Vagina (tissue), 2 donors: ENCODE measurements at places on chromosomes 3 and 15.

DNA sequence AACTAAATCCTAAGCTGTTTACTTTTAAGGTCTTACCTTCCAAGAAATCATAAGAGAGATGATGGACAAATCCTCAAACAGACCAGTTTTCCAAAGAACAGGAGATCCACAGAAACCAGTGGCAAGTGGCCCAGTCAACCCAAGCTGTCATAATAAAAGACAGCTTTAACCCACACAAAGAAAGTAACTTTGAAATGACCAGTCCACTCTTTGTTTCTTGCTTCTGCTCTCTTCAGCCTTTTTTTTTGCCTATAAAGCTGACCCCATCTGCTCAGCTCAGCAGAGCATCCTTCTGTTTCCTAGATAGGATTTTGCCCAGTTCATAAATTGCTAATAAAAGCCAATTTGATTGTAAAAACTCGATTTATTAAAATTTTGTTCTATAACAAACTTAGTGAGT lies 299.4 kb downstream of the OXSM start:
- no peak for DNase-seq

GRCh38 chr15:74626752-74627692 lies 11.4 kb downstream of the CLK3 start:
- no peak for DNase-seq

DNA sequence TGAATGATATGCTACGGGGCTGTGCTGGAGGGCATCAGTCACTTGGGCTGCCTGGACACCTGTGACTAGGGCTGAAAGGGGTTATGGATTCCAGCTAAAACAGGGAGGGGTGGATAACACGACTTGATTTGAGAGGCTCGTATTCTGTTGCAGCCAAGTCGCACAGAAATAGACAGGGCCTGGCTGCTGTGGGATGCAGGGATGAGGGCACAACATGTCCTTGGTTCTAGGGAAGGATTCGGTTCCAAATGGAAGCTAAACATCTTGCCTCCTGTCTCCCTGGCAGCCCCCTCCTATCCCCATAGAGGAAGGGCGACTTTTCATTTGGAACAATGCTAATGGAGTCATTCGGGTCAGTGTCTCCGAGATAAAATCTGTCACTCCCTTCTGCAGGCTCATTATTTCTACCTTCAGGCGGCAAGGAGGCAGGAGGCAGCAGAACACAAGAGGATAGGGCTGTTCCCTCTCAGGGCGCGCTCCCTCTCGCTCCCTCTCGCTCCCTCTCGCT lies 433.8 kb upstream of the RBMS3 start:
- no peak for DNase-seq

DNA sequence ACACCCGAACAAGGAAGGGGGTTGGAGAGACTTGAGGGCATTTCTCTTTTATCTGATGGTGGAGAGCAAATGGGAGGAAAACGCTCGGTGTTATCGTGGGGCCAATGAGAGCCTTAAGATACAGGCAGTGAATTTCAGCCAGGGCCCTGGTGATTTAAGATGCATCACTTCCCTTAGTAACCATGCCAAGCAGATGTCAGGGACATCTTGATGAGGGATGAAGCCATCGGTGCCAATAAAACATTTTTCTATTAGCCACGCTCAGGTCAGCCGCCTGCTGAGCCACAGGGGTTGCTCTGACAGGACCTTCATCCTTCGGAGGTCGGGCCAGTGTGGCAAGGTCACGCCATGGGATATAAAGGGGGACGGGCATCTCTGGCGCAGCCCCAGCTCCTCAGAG lies 10.6 kb downstream of the IQSEC1 start:
- DNase-seq: no peak

- DNase-seq: no peak
These were observed 36.3 kb downstream of the LRTM1 start for GRCh38 chr3:54891540-54891897.

DNA sequence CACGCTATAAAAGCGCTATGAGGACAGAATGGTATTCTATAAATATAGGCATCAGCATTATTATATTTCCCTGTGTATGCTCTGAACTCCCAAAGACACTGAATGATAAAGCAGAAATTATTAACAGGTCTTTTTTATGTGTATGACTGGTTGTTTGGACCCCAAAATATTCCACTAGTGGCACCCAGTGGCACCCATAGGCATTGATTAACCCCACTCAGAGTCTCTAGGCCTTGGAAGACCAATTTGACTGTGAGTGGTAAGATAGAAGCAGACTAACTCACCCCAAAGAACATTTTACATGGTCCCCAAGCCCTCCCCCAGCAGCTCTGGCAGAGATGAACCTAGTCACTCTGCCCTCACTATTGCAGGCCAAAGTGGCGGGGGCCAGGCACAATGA lies 45.4 kb upstream of the UBE2E1 start:
- no peak for DNase-seq

DNA sequence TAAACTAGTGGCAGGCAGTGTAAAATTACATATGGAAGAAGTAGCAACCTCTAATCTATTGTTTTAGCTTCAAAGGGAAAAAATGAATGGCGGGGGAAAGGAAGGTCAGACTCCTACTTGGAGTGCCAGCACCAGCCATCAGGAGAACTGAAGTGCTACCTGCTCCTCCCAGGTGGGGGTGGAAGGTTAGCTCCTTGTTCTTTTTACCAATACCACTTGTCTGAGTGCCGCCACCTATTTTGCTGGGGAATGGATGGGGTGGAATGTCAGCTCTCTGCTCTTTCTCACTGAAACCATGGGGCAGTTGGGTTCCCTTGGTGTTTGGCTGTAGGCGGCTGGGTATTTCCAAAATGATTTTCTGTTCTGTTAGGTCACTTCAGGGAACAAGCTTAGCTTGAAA lies 428.7 kb upstream of the EPHA3 start:
- DNase-seq: no peak

- no peak for DNase-seq
These were observed 3.6 kb downstream of the TRA2B start for GRCh38 chr3:185934174-185934557.

GRCh38 chr3:100982710-100983109 lies 10.5 kb downstream of the ABI3BP start:
- no peak for DNase-seq

- DNase-seq: no peak
These were observed 34.3 kb downstream of the DNAJB8 start for GRCh38 chr3:128432301-128432970.

GRCh38 chr3:49906073-49906743 lies 2.5 kb upstream of the MST1R start:
- no peak for DNase-seq

DNA sequence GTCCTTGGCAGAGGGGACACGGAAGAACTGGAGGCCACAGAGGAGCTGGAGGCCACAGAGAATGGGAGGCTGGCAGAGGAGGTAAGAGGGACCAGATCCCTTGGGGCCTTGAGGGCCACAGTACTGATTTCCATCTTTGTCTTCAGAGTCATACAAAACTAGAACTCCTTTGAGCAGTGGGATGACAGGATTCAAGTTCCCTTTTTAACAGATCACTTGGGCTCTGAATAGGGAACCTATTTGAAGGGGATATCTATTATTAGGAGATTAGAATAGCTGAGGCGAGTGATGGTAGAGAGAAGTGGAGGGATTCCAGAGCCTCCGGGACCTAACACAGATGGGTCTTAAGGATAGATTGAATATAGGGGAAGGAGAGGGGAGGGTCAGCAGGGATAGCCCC lies 55.7 kb downstream of the OXNAD1 start:
- DNase-seq: no peak

GRCh38 chr3:108071368-108071767 lies 19.5 kb downstream of the CD47 start:
- no peak for DNase-seq

DNA sequence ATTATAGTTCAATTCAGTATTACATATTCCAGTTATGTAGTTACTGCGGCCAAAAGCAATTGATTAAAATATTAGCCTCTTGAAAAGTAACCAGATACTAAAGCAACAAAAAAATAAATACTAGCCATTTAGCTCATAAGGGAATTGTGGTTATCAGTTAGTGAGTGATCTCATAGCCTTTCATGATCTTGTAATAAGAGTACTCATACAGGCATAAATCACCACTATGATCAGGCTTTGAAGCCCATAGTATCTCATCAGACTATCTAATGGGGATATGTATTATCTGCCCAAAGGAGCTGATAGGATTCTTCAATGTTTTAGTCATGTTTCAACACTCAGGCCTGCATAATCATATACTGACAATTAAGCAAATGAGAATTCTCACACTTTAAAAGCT lies 184.1 kb upstream of the CCDC54 start:
- no peak for DNase-seq

- no peak for DNase-seq
These were observed 11.3 kb upstream of the NIPA2 start for GRCh38 chr15:22827125-22827524.

DNA sequence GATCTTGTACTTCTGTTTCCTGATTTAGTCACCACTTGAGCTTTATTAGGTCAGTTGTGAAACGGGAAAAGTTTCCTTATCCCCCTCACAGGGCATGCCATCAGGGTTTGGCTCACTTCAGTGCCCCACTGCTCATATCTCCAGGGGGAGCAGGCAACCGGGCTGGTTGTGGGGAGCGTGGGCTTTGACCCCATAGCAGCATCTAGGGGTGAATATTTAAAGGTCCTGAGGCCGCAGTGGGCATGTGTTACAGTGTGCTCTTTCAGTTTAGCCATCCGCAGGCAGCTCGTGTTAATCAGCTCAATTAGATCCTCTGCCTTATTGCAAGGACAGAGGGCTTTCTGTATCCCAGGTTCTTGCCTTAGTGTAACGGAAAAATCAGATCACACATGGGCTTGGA lies 71.9 kb downstream of the MRPL46 start:
- peak; percentile 65 for DNase-seq

DNA sequence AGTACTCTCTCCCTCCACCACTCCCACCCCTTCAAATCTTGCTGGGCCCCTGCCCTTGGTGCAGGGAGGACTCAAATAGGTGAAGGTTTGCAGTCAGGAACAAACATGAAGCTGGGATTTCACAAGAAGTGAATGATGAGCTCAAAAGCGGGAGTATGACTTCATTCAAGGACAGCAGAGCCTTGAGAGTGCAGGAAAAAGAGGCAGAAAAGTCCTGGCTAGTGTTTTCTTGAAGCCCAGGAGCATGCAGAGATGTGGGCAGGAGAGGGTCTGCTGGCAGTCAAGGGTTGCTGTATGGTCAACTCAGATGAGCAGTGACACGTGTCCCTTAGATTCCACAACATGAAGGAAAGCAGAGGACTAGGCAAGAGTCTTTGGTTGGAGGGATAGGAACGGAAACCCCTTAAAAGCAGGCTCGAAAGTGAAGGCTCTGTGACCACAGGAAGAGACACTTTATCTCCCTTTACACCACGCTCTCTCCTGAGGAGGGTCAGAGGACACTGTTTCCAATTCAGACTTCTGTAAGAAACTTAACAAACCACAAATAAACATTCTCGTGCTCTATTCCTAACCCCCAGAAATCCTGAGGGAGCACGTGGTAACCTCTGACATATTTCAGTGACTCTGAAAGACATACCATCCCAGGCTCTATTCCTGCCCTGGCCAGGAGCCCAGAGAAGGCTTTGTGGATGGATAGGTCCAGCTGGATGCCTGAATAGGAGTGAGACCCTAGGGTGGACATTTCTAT lies 168.0 kb upstream of the NDN start:
- no peak for DNase-seq

- DNase-seq: no peak
These were observed 387.4 kb downstream of the PTPRG start for GRCh38 chr3:61948699-61949305.

DNA sequence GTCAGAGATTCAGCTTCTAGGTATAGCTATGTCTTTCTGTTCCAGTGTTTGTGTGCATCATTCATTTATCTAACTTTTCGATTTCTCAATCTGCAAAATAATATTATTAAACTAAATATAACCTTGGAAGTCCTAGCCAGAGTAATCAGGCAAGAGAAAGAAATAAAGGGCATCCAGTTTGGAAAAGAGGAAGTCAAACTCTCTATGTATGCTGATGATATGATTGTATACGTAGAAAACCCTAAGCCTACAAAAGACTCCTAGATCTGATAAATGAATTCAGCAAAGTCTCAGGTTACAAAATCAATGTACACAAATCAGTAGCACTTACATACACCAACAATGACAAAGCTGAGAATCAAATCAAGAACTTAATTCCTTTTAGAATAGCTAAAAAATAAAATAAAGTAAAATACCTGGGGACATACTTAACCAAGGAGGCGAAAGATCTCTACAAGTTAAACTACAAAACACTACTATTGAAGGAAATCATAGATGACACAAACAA lies 718.2 kb downstream of the NTRK3 start:
- no peak for DNase-seq

GRCh38 chr3:33063651-33064051 lies 33.3 kb downstream of the GLB1 start:
- no peak for DNase-seq

GRCh38 chr3:8629151-8630021 lies 15.2 kb downstream of the SSUH2 start:
- DNase-seq: no peak

- DNase-seq: no peak
These were observed 17.6 kb downstream of the ST8SIA2 start for GRCh38 chr15:92411256-92411655.

DNA sequence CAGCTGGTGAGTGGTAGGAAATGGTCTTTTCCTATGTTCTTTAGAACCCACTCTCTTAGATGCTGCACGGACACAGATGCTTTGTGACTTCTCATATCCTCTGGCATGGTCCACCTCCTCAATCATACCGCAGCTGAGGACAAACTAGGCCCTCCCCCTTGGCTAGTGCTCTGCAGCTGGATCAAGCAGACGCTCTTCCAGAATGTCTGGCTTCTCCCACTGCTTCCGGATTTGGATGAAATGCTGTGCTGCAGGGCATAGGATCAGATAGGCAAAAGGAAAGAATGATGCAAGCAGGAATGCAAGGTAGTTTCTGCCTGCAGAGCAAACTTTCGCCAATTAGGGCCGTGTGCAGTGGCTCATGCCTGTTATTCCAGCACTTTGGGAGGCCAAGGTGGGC lies 75.7 kb upstream of the SLC4A7 start:
- DNase-seq: no peak

GRCh38 chr3:16048435-16049318 lies 125.8 kb upstream of the GALNT15 start:
- no peak for DNase-seq

GRCh38 chr3:153246806-153247205 lies 84.8 kb downstream of the RAP2B start:
- no peak for DNase-seq

GRCh38 chr3:177335728-177336127 lies 138.4 kb upstream of the TBL1XR1 start:
- DNase-seq: no peak

- no peak for DNase-seq
These were observed 17.3 kb upstream of the HDAC11 start for GRCh38 chr3:13462822-13463221.

DNA sequence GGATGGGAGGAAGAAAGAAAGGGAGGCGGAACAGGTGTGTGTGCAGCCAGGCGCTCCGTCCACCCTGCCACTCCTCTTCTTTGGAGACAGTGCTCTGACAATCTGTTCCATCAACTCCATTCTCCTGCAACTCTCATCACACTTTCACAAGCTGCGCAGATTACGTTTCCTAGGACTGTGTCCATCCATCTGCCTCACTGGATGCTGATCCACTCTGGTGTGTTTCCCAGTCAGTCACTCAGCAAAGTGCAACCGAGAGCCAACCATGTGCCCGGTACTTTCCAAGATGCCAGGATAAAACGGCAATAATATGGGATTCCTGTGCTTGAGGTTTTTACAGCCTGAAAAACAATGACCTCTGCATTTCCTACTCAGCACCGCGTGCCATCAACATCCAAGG lies 59.6 kb downstream of the SLC12A8 start:
- DNase-seq: no peak
